ENCODE measurements at places on chromosomes 11 and 22.

GRCh38 chr11:33443684-33444083 lies 186.5 kb downstream of the HIPK3 start:
- no peak for DNase-seq

DNA sequence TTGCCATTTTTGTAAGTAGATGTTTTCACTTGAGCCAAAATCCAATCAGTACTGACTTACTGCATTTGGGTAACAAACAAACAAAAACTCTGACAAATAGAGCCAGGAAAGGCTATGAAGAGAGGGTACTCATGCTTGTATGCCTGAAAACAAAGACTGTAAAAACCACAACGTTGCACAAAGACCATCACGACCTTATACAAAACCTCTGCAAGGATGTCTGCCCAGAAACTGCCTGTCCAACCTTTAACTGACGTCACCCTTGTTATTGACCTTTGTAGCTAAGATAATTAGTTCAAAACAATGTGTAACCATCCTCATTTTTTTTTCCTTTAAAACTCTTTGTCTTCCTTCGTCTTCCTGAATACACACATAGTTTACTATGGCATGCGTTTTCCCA lies 804 bp upstream of the CREBZF start:
- no peak for DNase-seq

GRCh38 chr11:98100689-98101088 lies 920.1 kb upstream of the CNTN5 start:
- DNase-seq = no peak

DNA sequence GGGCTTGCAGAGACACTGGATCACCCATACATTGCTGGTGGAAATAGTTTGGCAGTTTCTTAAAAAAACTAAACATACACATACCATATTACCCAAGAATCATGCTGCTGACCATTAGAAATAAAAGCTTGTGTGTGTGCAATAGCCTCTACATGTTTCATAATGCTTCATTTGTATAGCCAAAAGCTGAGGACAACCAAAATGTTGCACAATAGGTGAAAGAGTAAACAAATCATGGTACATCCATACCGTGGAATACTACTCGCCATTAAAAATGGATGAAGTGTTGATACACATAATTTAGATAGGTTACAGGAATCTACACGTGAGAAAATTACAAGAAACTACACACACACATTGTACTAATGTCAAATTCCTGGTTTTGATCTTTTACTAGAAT lies 6.5 kb downstream of the KBTBD3 start:
- no peak for DNase-seq

DNA sequence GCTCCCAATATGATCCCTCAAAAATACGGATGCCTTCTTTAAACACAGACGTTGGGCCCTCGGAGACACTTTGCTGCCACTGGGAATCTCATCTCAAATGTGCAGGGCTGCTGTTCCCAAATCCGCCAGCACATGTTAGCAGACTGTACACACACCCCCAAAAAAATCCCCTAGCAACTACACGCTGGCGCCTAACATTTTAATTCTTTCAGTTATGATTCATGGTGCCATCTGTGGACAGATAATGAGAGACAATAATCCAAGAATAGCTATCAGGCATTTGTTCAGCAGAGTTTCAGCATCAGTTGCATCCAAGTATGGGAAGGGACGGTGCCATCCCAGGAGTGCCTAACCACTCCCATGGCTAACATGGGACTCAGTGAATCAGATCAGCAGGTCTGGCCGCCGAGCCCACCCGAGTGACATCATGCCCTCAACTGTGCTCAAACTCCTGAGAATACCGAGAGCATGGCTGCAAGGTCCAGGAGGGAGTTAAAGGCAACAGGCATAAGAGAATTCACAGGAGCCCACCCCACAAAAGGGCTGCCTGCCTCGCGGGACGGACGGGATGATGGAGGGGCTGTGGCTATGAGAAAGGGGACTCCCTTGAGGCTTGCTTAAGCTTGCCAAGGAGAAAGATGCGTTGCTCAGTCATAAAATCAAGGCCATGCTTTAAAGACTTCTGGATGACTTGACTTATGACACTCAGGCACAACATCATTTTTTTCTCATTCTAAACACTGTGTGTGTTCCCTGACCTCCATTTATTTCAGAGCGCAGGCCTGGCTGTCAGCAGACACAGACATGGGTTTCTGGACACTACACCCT lies 337.0 kb downstream of the SHANK2 start:
- DNase-seq = no peak

DNA sequence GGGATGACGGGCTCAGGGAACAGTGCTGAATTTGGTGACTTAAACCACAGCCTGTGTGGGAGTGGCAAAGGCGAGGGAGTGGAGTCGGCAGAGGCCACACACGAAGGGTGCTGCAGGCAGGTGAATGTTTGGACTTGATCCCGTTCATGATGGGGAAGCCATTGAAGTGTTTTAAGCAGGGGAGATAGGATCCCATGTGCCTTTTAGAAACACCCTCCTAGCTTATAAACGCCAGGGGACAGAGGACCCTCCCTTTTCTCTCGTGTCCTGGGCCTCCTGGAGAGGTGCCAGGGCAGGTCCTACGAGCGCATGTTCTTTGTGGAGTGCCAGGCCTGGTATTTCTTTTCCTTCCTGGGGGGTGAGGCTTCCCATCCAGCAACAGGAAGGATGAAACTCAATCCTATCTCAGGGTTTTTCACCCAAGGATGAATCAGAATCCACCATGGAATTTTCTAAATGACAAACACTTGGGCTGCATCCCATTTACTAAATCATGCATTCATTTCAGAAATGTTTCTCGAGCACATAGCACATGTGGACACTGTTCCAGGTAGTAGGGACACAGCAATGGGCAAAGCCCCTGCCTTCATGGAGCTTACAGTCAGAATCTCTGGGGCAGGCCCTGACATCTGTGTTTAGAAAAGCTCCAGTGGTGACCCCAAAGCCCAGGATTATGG lies 59.6 kb downstream of the CHRDL2 start:
- no peak for DNase-seq

DNA sequence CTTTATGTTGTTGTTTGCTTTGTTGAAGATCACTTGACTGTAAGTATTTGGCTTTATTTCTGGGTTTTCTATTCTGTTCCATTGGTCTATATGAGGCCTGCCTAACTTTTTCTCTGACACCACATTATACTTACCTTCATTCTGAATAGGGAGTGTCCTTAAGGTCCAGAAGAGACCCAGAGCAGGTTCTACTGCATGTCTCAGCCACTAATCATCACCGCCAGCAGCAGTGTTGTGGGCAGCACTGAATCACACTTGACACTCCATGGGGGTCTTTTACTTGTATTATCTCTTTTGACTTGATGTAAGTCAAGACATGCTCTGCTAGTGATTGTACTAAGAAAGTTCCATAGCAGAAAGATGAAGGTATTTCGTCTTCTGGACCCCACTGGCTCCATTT lies 274.9 kb downstream of the TENM4 start:
- no peak for DNase-seq

- peak; percentile 34 for DNase-seq
Measured at GRCh38 chr22:20548806-20549205, 41.4 kb downstream of the MED15 start.

GRCh38 chr11:61596990-61597389 lies 16.1 kb upstream of the SYT7 start:
- DNase-seq = no peak

- DNase-seq = no peak
Measured at GRCh38 chr11:93988455-93988854, 32.7 kb upstream of the HEPHL1 start.

DNA sequence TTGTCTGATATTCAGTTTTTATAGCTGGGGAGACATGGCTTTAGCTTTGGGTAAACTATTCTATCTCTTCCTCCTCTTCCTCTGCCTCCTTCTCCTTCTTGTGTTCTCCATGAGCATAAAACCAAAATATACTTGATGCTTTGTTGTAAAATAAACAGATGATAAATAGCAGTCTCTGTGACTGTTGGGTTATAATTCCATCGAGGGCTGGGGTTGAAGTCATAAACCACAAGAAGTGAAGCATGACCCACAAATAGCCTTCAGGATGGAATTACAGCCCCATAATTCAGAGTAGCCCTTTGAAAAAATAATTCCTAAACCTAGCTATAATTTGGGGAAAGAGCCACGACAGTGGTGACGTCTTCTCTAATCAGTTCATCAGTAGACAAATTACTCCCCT lies 177.7 kb downstream of the SNX19 start:
- DNase-seq = no peak

GRCh38 chr22:49894322-49895054 lies 23.8 kb downstream of the ALG12 start:
- no peak for DNase-seq

- DNase-seq = no peak
Measured at GRCh38 chr11:42976636-42977217, 335.1 kb upstream of the API5 start.

- DNase-seq = no peak
Measured at GRCh38 chr11:61749591-61750217, 2.7 kb upstream of the MYRF start.

DNA sequence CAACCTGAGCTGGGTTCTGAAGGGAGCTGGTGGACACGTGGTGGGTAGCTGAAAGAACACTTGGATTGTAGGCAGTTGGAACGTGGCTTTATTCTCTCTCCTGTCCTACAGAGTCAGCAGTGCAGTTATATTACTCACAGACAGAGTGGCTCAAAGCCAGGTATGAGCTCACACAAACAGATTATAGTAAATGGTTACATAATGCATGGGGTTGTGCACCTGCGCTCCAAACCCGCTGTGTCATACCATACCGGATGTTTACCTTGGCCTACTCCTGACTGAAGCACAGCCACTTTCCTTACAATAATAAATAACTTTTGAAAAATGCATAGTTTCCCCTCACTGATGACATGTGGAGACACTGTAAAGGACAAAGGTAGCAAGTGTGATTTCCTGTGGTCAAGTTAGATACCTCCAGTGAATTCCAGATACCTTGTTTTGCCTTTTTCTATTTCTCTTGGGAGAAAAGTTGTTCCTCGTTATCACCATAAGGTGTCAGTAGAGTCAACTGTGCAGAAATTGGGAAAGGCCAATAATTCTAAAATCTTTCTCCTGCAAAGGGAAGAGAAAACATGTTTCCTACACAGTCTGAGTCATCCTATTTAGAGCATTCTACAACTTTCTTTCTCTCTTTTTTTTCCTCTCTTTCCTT lies 13.5 kb downstream of the MS4A6A start:
- no peak for DNase-seq

- DNase-seq = peak; percentile 85
Measured at GRCh38 chr11:66070604-66071380, 720 bp downstream of the PACS1 start.

DNA sequence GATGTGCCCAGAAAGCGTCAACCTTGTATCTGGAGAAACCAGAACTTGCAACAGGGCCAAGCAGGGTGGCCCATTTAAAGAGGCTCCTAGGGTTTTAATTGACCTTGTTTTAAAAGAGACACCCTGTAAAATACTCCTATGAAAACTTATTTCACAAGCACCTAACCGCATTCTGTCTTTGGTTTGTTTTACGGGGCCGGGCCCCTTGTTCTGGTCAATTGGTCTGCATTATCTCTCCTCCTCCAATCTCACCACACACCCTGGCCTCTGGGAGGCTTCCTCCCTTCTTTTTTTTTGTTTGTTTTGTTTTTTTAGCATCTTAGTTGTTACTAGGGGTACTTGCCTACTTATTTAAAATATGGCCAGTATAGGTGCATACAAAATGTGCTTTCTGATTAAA lies 4.7 kb downstream of the EHF start:
- DNase-seq = no peak

DNA sequence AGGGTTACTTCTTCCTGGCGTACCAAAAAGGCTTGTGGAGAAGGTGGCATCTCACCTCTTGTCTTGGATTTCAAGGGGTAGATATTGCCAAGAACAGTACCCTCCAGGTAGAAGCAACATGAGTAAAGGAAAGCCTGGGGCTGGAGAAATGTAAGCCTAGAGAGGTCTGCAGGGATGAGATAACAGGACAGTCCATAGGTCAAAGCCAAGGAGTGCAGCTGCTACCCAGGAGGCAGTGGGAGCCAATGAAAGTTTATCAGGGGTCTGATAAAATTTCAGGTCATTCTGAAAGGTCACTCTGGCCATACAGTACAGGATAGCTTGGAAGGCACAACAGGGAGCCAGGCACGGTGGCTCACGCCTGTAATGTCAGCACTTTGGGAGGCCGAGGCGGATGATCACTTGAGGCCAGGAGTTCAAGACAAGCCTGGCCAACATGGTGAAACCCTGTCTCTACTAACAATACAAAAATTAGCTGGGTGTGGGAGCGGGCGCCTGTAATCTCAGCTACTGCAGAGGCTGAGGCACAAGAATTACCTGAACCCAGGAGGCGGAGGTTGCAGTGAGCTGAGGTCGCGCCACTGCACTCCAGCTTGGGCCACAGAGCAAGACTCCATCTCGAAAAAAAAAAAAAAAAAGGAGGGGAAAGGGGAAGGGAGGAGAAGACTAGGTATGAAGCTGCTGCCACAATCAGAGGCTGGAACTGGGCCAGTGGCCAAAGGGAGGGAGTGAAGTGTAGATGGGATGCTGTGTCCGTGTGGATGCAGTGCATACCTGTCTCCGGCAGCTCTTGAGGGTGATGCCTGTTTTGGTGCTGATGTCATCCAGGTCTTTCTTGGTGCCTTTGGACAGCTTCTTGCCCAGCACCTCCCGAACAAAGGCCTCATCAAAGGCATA lies 1.2 kb downstream of the FIBP start:
- DNase-seq = no peak

DNA sequence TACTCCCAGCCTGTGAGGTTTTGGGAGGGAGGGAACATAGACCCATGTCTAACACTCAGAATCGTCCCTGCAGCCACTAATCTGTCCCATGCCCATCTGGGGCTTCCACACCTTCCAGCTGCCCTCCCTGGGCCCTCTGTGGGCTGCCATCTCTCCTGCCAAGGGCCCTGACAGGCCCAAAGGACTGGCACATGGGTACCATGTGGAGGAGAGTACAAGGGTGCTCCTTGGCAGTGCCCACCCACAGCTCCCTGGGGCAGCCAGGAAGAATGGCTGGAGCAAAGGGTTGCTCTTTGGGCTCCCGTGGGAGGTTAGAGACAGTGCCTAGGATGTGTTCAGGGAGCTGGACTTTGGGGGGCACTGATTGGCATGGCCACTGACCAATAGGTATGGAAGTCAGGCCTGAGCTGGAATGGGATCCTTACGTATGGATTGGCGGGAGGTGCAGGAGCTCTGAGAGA lies 56.8 kb downstream of the CD82 start:
- DNase-seq = peak; percentile 40

GRCh38 chr22:45131749-45132148 lies 32.0 kb upstream of the NUP50 start:
- no peak for DNase-seq

- no peak for DNase-seq
Measured at GRCh38 chr22:22085702-22086500, 103.3 kb upstream of the TOP3B start.

DNA sequence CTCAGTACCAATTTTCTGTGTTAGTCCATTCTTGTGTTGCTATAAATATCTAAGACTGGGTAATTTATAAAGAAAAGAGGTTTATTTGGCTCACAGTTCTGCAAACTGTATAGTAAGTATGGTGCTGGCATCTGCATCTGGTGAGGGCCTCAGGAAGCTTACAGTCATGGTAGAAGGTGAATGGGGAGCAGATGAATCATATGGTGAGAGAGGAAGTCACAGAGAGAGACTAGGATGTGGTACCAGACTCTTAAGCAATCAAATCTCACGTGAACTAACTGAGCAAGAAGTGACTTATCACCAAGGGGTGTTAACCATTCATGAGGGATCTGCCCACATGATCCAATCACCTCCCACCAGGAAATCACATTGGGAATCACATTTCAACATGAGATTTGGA lies 60.8 kb upstream of the ZBED5 start:
- DNase-seq = no peak

- DNase-seq = no peak
Measured at GRCh38 chr11:65868076-65868667, 4.4 kb downstream of the EFEMP2 start.

- DNase-seq = no peak
Measured at GRCh38 chr11:12097219-12097618, 13.2 kb upstream of the MICAL2 start.

- DNase-seq = no peak
Measured at GRCh38 chr11:118230088-118230487, 5.3 kb upstream of the JAML start.

Data from suprapubic skin (tissue), 4 donors.